NB4 (cell line): ENCODE measurements at places on chromosomes 2 and 18.

DNA sequence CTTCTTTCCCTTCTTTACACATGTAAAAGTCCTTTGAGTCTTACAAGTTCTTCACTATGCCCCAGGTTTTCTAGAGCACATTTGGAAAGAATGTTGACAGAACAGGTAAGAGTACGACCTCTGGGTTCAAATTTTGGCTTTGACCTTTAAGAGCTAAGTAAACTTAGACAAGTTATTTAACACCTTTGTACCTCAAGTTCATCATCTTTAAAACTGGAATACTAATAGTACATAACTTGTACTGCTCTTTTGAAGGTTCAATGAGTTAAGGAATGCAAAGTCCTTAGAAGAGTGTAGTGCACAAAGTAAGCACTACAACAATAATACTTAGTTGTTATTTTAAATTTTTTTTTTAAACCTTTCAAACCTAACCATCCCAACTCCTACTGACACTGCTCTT lies 156.6 kb downstream of the TMEFF2 start:
- no peak for DNase-seq

DNA sequence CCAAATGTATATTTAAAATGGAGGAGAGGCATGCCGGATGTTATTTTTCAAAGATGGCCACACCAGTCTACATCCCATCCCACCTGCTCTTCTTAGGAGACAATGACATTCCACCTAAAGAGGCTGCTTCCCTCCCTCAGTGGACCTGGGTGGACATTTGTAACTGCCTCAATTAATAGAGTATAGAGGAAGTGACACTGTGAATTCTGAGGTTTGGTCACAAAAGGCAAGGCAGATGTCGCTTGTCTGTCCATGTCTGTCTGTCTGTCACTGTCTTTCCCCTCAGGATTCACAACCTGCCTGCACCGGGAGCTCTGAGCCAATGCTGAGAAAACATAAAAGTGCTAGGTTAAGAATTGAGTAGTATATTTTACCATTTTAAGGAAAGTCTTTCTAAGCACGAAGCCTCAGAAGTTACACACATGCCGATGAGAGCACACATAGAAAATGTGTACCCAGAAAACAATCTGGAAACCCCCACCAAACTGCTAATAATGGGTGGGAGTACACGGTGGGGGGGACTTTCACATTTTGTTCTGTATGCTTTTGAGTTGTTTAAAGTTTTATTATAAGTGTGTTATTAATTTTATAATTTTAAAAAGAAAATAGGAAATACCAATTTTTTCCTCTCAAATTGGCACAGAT lies 21.0 kb downstream of the MIB1 start:
- DNase-seq: peak; percentile 19

DNA sequence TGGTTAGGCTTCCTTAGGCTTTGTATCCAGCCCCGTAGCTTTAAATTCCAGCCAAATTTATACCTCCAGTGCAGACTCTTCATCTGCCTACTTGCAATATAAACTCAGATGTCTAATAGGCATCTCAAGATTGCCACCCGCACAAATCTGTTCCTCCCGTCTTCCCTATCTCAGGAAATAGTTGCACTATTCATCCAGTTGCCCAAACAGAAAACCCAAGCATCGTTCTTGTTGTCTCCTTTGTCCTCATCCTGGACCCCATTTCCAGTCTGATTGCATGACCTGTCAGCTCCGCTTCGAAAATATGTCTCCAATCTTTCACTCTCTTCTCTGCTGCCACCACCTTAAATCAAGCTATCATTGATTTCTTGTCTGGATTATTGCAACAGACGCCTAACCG lies 2.3 kb downstream of the FKBP1B start:
- no peak for DNase-seq

DNA sequence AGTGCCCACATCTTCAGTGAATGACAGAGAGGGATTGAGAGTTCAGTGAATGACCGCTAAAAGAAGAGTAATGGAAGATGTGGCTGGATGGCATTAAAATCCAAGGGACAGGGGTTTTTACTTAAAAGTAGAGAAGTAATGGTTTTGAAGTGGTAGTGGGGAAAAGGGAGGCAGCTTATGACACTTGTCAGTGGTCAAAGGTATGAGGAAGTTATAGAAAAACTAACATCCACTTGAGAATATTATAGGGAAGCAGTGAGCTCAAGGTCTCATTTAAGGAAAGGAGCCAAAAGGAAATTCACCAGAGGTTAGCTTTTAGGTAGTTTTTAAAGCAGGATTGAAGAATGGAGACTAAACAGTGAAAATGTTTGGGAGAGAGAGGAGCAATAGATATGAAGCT lies 24.3 kb downstream of the CDK15 start:
- DNase-seq: peak; percentile 71

- DNase-seq: no peak
Measured at GRCh38 chr2:235747001-235747785, 253.3 kb downstream of the AGAP1 start.

GRCh38 chr2:40339026-40339425 lies 112.9 kb downstream of the SLC8A1 start:
- no peak for DNase-seq

- no peak for DNase-seq
Measured at GRCh38 chr18:25661831-25662230, 309.9 kb upstream of the ZNF521 start.

DNA sequence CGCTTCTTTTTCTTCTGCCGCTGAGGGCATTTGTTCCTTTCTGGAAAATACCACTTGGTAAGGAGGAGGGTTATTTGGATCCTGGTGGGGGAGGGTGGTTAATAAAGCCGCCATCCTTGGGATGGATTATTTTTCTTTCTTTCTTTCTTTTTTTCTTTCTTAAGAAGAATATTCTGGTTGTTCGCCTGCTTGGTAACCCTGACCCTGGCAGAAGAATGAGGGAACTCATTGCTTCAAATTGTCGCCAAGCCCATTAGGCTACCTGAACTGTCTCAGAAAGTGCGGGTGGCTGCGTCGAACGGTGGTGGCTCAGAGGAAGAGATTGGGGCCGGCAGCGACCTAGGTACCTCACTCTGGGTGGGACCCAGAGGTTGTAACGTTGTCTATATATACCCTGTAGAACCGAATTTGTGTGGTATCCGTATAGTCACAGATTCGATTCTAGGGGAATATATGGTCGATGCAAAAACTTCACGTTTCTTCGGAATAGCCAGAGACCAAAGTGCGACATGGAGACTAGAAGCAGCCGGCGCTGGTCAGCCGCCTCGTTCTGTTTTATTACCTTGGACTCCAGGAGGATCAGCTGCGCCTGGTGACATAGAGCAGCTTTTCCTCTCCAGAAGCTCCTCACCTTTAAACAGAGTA lies 1.3 kb upstream of the HOXD4 start:
- no peak for DNase-seq

GRCh38 chr2:105784589-105784988 lies 39.9 kb downstream of the NCK2 start:
- peak; percentile 45 for DNase-seq

DNA sequence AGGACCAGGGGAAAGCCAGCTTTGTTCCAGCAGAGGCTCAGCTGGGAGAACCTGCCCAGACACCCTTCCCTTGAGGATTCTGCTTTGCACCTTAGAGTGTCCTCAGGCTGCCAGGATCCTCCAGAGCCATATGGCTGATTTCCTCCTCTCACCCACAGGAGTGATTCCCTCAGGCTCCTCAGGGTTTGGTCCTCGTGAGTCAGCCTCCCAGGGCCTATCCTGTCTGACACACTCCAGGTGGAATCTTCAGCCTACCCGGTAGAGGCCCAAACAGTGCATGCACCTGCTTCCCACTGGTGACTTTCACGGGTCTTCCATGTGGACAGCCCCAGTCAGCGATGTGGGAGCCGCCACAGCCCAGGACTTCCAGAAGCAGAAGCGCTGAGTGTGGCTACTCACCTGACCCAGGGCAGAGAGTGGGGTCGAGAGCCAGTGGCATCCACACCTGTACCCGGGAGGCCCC lies 73.3 kb downstream of the TFCP2L1 start:
- no peak for DNase-seq

DNA sequence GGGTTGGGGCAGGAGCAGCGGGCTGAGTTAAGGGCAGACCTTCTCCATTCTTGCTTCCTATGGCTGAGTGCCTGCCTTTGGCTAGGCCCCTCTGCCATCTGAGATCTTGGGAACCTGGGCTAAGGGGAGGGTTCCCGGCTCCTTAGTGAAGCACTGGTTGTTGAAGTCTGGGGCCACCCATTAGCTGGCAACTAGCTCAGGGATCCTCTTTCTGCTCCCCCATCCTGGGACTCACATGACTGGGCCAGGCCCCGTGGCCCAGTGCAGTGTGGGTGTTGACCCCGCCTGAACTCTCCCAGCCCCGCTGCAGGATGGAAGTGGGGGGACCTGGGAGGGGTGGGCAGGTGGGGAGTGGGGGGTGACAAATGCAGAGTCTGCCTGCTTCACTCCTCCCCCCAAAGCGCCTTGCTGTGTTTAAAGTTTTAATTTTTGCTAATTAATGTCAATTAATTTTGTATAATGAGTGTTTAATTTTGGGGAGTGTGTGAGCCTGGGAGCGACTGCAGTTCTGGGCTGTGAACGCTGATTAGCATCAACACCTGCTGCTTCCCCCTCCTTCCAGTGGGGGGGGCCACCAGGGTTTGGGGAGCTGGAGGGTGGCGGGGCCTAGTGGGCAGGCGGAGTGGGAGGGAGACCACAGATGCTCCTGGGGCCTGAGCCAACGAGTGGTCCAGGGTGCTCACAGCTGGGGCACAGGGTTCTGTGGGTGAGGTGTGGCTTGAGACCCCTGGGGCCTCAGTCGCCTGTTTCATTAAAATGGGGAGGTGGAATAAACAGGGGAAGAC lies 55.2 kb downstream of the EMX1 start:
- no peak for DNase-seq

DNA sequence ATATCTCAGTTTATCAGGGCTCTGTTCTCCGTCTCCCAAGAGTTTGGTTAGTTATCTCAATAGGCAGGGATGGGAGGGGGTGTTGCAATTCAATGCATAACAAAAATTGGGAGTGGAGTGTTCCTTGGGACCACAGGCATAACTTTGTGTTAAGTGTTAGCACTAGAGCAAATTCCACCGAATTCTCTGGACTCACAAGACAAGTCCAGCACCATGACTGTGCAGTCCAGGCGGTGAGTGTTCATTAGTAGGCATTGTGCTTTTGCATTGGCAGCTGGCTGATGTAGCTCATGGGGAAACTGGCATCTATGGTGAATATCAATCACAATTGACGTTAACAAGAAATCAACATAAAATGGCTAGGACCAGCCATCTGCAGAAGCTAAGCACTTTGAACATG lies 79.0 kb upstream of the CABLES1 start:
- no peak for DNase-seq

DNA sequence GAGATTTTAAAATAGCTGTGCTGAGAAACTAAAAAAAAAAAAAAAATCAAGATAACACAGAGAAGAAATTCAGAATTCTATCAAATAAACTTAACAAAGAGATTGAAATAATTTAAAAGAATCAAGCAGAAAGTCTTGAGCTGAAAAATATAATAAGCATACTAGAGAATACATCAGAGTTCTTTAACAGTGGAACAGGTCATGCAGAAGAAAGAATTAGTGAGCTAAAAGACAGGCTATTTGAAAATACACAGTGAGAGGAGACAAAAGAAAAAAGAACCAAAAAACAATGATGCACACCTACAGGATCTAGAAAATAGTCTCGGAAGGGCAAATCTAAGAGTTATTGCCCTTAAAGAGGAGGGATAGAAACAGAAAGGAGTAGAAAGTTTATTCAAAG lies 548.1 kb downstream of the ADCYAP1 start:
- no peak for DNase-seq

- DNase-seq: no peak
Measured at GRCh38 chr2:127000937-127001336, 102.2 kb downstream of the TEX51 start.
